Activated CD4-positive, alpha-beta memory T cell treated with anti-CD3 and anti-CD28 coated beads, Interleukin-2, amount 10 ng/mL, durations not matched to agents 7 days and 5 days (primary cell): ENCODE measurements at places on chromosomes 7 and 10. TPM values are rescaled to one million over a fixed set of nuclear protein-coding genes. Genes with fewer than 3 reads are reported as not detected.

SEC61A2 gene
- total RNA-seq, result 12.8 TPM

PRF1 gene
- total RNA-seq, result 141 TPM

VWDE gene
- 6.6 TPM for total RNA-seq

DRGX gene
- total RNA-seq, result not detected

COL28A1 gene
- not detected for total RNA-seq

CHST12 gene
- total RNA-seq, result 64.6 TPM
